HuH-7.5 (cell line): ENCODE measurements at places on chromosomes 1 and 21.

- DNase-seq = no peak
Observed at GRCh38 chr1:157085421-157085820, 14.2 kb downstream of the ETV3L start.

GRCh38 chr1:22702296-22703085 is 8.1 kb upstream of the EPHB2 start:
- no peak for DNase-seq

- DNase-seq = no peak
Observed at GRCh38 chr1:67382292-67382691, 47.9 kb downstream of the SERBP1 start.

- DNase-seq = no peak
Observed at GRCh38 chr1:192652159-192652558, 16.2 kb downstream of the RGS13 start.

DNA sequence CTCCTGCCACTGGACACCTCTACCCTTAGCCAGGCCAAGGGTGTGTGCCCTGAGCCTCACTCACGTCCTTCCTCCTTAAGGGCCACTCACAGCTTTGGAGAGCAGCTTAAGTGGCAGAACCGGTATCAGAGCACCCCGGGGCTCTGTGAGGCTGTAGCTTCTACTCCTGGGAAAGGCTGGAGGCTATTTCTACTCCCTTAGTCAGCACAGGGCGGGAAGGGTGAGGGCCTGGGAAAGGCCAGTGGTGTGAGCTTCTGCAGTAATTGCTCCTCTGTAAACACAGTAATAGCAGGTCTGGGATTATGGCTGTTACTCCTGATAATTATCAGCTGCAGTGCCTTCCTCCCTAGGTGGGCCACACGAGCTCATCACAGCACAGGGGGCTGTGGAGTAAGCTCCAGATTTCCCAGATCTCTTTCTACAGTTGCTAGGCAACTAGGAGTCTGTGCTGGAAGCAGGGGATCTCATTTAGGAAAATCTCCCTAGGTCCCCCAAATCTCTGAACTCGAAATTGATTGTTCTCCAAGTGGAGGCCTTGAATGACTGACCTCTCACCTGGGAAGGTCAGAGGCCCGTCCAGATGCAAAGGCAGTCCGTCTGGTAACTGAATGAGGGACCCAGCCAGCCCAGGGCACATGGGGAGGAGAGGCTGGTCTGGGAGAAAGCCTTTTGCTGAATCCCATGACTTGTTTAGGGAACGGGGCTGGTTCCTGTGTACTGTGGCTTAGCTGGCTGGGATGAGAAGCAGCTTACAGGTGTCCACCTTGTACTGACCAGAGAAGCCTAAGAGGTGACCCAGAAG is 29.3 kb downstream of the IER5 start:
- no peak for DNase-seq

DNA sequence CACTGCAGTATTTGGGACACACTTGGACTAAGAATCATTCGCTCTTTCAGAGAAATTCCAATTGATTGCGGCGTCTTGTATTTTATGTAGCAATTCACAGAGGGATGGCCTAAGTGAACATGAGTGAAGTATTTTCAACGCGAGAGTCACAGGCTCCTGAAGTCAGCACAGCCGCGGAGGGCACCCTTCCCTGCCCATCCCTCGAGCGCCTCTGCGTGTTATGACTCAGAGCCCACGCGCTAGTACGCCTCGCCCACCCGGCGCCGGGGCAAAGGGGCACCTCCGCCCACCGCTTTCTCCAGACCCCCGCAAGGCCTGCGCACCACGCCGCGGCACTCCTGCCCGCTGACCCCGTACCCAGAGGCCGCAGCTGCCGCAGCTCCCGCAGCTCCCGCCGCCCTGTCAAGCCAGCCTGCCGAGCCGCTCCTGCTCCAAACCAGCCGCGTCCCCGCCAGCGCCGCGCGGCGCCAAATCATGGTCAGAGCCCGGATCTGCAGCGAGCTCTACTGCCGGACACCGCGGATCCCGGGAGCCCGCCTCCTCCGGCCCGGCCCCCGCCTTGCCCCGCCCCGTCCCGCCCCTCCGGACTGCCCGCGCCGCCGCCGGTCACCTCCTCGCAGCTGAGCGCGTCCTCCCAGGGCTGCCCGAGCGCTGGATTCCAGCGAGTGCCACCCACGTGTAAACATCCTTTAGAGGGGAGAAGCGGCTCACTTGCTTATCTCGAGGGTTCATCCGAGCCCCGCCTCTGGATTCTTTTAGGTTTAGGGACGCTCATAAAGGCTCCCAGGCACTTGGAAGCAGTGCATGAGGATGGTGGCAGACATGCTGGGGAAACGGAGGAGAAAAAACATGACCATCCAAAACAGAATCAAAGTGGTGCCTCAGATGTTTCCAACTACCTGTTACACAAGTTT is at the start of gene GLRX2:
TSS of gene GLRX2 (minus strand) at position 508 of the 914 bp plus-strand sequence. CDS start at position 476, 32 bp downstream.
- DNase-seq = peak; percentile 75

DNA sequence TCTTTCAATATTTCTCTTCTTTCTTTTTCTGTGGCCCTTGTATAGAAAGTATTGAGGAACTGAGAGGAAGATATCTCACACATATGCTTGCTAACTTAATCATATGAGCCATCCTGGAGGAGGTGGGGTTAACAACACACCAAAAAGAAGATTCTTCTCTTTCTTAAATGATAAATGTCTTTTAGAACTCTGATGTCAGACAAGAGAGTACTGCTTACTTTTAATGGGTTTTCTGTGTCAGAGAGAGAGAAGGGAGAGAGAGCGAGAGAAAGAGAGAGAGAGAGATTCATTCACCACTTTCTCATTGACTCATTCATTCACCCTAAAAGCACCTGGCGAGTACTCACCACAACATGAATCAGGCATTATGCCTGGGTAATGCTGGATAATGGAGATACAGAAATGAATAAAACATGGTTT is 250.3 kb upstream of the SGIP1 start:
- DNase-seq = no peak

DNA sequence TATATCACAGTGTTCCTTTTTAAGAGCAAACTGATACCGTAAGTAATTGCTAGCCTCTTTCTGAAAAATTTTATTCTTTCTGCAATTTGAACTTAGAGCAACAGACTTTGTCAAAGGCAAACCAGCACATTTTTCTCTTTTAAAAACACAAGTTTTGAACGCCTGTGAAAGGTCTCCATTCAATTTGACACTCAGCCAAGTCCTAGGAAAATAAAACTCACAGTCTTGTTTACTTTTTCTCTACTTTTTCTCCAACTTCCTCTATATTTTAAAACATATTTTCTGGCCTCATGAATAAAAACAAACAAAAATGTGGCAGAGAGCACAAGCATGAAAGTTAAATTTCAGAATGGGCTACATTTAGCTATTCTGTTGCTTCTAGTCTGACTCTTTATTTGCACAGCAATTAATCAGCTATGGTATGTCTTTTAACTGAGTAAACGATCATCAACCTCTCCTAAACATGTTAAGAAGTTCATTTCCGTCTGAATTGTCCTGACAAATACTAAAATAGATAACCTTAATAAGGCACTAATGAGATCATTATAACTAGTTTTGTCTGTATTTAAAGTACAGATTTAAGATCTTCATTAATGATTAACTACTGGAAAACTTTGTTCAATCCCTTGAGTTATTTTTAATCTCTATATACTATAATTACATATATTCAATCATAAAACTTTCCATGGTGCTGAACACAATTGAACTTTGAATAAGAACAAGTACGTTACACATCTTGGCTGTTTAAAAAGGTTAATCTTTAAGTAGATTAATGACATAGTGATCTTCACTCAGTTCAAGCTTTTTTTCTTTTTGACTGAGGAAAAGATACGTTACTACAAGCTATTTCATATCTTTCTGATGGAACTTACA is 550.6 kb downstream of the PTBP2 start:
- no peak for DNase-seq

DNA sequence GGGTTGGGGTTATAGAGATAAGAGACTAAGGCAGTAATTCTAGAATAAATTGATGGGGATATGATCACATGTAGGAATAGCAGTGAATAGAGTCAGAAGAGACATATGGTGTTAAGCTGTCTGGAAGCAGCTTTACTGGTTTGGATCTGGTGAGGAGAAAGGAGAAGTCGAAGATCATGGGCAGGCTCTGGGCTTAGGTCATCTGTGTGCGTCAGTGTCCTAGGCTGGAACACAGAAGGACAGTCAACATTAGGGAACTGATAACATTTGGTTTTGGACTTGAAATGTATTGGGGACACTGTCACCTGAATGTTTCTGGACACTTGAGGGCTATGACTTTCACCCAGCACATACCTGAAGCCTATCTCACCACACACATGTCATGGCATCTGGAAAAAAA is 13.9 kb upstream of the GRIK1 start:
- DNase-seq = no peak

DNA sequence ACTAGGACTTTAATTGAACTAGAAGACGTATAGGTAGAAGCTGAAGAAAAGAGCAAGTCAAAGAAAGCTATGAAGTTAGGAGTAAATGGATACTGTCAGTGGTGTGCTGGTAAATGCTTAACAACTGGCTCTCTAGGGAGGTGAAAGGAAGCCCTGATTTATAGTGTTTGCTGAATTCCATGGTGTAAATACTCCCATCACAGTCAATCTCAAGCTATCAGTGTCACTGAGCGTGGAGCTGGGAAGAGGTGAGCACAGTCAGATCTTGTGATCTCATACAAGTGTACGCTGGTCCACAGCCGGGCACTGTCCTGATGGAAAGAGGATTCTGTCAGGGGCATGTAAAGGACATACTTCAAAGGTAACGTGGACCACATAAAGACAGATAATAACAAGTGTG is 28.3 kb downstream of the ELAPOR1 start:
- no peak for DNase-seq

DNA sequence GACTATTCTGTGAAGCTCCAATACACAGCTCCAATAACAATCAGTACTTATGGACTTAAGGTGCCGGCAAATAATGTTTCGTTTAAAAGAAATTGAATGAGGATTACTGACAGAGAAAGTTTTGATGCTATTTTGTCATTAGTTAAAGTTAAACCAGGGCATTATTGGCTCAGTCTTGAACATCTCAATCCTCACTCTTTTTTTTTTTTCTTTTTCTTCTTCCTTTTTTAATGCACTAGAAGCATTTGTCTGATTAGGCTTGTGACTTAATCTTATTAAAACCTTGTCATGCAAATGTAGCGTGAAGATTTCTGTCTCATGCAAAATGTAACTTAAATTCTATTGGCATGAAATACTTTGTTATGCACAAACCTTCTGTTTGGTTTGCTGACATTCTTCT is 346.8 kb upstream of the ADGRL2 start:
- DNase-seq = no peak

DNA sequence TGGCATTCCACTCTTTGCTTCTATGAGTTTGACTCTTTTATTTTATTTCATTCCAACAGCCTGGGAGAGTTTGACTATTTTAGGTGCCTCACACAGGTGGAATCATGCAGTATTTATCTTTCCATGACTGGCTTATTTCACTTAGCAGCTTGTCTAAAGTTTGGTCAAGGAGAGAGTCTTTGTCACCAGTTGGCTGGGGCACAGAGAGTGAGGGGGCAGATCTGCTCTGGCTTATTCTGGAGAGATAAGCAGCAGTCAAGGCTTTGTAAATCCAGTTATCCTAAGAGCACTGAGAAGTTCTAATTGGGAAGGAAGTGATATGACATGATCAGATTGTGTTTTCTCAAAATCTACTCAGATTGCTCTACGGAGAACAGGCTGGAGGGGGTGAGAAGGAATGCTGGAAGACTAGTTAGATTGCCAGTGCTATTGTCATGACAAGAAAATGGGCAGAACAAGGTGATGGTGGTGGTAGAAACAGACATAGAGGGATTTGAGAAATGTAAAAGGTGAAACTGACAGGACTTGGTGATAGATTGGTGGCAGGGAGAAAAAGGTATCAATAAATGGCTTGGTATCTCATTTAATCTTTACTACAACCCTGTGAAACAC is 12.1 kb upstream of the CTTNBP2NL start:
- no peak for DNase-seq

DNA sequence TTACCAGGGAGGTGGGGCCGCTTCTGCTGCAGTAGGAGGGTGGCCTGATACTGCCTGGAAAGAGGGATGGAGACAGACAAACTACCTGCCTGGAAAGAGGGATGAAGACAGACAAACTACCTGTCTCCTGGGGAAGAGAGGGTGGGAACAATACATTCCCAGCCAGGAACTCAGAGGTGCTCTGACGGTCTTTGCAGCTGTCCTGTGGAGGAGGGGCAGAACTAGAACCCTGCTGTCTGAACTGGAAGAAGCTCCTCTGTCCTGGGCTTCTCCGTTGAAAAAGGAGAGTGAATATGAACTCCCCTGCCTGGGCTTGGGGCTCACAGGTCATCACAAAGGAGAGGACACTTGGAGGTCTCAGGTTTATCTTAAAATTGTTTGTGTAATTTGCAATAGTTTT is 40.3 kb upstream of the ETV3 start:
- DNase-seq = no peak

GRCh38 chr21:42845296-42845965 is 33.9 kb downstream of the WDR4 start:
- no peak for DNase-seq

GRCh38 chr1:19009126-19009881 is 52.8 kb upstream of the IFFO2 start:
- no peak for DNase-seq

DNA sequence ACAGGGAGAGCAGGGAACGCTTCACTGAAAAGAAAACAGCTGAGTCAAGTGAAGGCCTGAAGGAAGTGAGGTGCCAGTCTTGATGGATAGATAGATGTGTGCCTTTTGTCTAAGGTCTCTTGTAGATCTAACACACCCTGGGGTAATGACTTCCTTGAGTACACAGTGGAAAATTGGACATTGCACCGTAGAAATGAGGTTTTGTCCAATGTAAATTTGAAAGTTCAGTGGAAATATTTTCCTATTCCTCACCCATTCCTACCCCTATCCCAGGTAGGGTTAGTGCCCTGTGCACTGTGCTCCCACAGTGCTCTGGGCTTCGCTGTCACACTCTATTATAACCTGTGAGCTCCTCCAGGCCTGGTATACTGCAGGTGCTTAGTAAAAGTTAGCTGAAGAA is 24.3 kb downstream of the ZMYND12 start:
- no peak for DNase-seq

DNA sequence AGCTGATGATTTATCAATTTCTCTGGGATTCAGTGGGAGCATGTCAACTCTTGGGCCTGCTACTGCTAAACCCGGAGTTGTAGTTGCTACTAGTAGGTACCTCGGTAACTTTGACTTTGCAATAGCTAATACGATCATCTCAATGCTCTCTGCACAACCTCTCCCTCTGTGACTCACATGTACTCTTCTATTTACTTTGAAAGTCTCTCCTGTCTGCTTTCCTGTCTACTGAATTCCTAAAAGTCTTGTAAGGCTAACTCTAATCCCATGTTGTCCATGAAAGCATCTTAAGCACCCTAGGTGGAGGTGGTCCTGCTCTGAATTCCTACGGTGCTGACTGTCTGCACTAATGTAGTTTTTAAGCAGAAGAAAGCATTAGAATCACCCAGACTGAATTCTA is 29.3 kb downstream of the SLC9C2 start:
- DNase-seq = no peak

DNA sequence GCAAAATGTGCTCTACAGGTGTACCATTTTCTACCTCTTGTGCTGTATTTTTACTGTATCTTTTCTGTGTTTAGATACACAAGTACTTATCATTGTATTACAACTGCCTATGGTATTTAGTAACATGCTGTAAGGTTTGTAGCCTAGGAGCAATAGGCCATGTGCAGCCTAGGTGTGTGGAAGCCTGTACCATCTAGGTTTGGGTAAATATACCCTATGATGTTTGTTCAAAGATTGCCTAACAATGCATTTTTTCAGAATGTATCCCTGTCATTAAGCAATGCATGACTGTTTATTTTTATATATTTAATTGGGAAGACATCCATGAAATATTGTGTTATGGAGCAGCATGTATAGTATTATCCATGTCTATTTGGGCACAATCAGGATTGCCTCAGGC is 11.0 kb downstream of the ETV3L start:
- DNase-seq = no peak

GRCh38 chr1:98001764-98002163 is 80.9 kb upstream of the DPYD start:
- no peak for DNase-seq
